CD4-positive, alpha-beta T cell treated with Interleukin-17A for 4 hours (primary cell): ENCODE measurements at places on chromosomes 2 and 18.

GRCh38 chr2:109497463-109497862, 116.3 kb downstream of the SEPTIN10 start:
- no peak for DNase-seq

DNA sequence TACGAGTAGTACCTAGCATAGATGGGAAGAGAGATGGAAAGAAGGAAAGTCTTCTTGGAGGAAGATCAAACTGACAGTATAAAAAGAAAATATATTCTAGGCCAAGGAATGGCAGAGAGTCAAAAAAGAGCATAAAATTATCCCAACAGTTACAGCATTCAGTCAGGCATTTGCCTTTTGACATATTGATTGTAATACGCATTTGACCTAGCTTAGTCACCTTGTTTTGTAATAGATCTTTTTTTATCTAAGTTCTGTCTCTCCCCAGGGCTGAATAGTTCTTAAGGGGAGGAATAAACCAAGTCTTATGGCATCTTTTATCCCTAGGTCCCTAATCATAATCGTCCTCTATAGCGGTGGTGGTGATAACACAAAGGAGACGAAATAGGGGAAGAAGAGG, 657.3 kb upstream of the PIK3C3 start:
- no peak for DNase-seq

DNA sequence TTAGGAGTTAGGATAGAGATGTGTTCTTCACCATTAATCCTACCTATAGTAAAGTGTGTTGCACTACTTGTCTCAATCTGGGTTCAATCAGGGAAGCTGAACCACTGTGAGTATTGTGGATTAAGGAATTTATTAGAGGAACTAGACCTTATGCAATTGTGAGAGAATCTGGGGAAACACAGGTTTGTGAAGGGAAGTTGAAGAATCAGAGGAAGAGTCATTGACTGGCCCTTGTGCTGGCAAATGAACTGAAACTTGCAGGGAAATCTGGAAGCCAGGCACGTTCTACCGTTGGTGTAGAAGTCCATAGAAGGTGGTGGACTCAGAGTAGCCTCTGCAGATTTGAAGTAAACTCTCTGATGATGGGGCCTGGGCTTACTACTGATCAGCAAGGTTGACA, 44.7 kb upstream of the HK2 start:
- no peak for DNase-seq

- DNase-seq: peak; percentile 7
Observed at GRCh38 chr2:169877398-169877797, 50.1 kb downstream of the UBR3 start.

- DNase-seq: no peak
Observed at GRCh38 chr2:66582987-66583880, 148.3 kb downstream of the MEIS1 start.

GRCh38 chr18:76416911-76417310, 78.1 kb downstream of the ZNF516 start:
- DNase-seq: no peak

- no peak for DNase-seq
Observed at GRCh38 chr2:133819906-133820305, 251.6 kb upstream of the NCKAP5 start.

DNA sequence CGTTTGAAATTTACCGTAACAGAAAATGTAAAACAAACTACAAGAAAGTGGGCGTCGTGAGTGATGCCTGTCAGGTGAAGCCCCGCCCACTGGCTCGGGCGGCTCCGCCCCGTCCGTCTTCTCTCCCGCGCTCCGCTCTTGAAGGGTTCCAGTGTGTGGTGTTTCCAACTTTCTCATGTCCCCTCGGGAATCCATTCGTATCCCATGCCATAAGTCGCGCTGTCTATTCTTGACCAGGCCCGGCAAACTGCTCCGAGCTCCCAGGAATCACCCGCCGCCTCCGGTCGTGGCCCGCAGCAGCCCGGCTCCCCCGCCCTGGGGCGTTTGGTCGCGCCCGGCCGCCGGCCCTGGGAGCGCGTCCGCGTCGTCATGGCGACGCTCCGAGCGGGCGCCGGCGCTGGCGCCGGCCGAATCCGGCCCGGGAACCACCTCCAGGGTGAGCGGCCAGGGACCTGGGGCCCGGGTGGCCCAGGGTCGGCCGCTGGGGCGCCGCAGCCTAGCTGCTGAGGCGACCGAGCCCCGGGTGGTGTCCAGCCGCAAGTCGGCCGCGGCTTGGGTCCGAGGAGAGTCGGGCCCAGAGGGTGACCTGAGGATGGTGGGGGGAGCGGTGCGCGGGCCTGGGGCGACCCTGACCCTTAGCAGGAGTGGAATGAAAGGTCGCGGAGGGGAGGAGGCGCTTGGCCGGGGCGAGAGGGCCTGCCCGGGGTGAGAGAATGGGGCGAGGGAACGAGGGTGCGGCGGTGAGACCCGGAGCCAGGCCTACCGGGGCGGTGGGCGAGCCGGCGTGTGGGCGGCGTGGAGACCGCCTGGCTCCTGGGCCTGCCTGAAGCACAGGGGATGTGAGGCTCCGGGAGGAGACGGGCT, at the start of gene CFAP221:
TSS of gene CFAP221 (plus strand) at position 375 of the 864 bp plus-strand sequence. CDS start 1,683 bp downstream, outside the sequence.
- peak; percentile 38 for DNase-seq

- DNase-seq: no peak
Observed at GRCh38 chr2:171754254-171754939, 67.1 kb downstream of the DYNC1I2 start.

DNA sequence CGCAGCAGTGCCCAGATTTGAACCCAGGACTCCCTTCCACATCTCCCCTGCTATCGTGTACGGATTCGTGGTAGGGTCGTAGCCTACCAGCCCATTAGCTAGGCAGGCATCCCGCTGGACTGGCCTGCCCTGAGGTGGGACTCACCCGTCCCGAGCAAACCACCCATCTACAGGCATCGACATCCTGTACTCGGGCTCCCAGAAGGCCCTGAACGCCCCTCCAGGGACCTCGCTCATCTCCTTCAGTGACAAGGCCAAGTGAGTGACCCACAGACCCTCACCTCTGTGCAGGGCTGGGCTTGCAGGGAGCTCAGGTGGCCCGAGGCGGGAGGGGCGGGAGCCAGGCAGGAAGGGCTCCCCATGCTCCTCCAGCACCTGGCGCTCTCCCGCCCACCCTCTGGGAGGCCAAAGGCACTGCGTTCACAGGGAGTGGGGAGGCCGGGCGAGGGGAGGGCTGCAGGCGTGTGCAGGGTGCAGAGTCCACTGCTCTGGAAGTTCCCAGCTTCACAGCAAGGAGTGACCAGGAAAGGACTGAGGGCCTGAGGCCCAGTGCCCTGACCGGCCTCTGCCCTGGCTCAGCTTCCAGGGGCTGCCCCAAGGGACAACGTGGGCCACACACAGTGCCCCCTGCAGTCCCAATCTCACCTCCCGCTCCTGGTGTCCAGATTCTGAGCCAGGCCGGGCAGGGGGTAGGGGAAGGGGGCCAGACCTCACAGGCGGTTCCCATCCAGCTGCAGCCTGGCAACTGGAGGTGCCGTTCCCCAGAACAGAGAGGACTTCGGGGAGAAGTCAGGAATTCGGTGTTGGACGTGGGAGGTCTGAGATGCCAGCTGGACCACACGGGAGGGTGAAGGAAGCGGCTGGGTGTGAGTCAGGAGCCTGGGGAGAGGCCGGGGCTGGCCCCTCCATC, 5.4 kb downstream of the AGXT start:
- DNase-seq: no peak

DNA sequence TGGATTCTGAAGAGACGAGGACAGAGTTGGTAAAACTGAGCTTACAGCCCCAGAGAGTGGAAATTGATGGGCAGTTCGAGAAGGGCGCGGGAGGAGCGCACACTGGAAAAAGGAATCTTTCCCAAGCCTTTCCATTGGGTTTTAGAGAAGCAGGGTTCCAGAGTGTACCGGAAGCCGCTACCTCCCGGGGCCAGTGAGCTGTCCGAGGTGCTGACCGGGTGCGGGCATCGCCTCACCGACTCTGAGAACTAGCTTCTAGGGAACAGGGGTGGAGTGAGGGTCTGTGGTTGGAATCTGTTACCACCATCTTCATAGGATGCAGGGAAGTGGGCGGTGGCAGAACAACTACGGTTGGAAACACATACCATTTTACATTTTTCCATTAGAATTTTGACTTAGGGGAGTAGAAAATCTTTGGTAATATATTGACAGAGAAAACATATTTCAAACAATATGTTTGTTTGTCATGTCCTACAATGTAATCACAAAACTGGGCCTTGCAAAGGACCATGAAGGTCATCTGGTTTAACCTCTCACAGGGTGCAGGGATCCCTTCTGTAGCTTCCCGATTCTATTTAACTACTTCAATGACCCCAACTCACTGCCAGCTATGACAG, 724 bp downstream of the NMS start:
- peak; percentile 5 for DNase-seq
